ENCODE measurements at places on chromosomes 1 and 21.

- DNase-seq: no peak
Measured at GRCh38 chr1:43256675-43257570, 12.9 kb upstream of the TMEM125 start.

DNA sequence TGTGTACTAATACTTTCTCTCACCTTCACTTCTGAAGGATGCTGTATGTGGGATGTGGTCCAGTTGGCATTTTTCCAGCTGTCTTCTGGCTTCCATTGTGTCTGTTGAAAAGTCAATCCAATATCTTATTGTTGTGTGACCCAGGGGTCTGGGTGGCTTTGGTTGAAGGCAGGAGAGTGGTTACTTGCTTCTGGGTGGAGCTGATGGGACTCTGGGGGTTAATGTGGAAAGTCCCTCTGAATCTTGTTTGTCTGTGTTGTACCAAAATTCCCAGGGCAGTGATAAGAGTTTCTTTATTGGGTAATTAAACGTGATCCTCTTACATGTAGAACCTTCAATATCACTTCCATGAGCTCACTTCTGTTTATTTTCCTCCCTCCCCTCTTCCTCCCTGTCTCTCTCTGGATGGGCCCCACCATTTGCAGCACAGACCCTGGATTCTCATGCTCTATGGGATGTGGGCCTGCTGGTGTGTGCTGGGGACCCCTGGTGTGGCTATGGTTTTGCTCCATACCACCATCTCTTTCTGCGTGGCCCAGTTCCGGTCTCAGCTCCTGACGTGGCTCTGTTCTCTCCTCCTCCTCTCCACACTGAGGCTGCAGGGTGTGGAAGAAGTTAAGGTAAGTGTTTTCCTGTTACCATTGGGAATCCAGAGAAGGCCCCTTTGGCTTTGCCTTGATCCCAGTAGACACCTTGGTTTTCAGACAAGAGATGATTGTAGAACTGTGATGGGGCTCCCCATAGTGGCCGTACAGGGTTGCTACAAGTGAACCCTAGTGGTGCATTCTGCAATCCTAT lies 71.5 kb downstream of the HHAT start:
- DNase-seq: no peak

- DNase-seq: no peak
Measured at GRCh38 chr1:110265186-110265585, 55.1 kb downstream of the KCNC4 start.

DNA sequence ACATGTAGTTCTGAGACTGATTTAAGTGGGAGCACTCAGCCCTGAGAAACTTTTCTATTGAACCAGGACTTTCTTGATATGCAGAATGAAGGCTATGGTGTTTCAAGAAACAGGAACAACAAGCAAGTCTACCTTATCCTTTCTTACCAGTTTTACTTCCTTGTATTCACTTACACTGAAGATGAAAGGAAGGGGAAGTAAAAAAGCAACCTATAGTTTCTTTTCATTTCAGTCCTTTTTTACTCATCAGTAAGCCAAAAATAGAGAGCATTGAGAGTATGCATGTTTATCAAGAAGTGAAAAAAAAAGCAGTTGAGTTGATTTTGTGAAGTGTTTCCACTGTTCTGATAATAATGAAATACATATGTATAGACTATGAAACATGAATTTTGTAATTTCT lies 1010.3 kb downstream of the AMY1C start:
- no peak for DNase-seq

- DNase-seq: no peak
Measured at GRCh38 chr1:147052143-147052542, 114.0 kb downstream of the NBPF12 start.

- DNase-seq: no peak
Measured at GRCh38 chr1:208476846-208477170, 232.6 kb upstream of the PLXNA2 start.

GRCh38 chr21:45138199-45139002 lies 64.0 kb downstream of the ADARB1 start:
- peak; percentile 52 for DNase-seq

DNA sequence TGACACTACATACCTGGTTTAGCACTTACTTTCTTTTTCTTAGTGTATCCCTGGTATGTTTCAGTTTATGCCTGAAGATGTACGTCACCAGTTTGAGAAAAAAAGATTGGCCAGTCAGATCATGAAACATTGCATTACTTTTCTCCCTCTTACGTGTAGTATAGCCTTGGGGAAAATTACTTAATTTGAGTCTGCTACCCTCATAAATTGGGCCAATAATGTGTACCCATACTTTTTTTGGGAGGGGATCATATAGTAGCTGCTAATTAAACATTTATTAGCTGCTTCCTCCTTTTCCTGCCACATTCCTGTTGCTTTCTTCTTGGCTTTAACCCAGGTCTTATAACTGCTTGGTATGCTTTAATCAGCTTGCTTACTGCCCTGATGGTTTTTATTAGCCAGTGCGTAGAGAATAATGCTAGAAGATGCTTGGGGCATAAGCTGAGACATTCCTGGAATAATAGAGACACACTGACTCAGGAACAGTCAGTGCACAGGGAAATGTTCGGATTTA lies 32.1 kb downstream of the RABGAP1L start:
- DNase-seq: no peak

GRCh38 chr1:70075761-70076160 lies 129.6 kb downstream of the LRRC40 start:
- DNase-seq: no peak

DNA sequence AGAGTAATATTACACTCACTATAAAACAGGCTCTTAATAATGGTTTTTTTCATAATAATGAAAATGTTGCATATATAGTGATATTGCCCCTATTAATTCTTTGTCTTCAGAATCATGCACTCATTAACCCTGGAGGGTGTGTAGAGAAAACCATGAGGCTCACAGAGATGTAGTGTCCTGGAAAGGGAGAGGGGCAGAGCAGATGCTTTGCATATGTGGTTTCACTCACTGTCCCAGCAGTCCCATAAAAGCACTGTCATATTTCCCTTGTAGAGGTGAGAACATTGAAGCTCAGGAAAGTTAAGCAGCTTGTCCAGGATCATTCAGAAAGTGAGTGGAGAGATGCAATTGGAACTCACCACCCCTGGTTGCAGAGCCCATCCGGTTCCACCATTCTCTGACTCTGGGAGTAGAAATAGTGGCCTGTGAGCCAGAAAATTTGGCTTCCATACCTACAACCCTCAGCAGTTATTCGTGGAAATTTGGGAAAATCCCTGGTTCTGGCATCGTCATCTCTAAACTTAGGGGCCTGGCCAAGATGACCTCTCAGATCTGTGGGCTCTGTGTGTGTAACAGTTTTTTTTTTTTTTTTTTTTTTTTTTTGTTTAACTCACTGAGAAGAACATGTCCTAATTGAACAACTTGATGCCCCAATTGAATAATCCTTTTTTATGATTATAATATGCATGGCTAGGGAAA lies 86.4 kb downstream of the RGL1 start:
- no peak for DNase-seq

DNA sequence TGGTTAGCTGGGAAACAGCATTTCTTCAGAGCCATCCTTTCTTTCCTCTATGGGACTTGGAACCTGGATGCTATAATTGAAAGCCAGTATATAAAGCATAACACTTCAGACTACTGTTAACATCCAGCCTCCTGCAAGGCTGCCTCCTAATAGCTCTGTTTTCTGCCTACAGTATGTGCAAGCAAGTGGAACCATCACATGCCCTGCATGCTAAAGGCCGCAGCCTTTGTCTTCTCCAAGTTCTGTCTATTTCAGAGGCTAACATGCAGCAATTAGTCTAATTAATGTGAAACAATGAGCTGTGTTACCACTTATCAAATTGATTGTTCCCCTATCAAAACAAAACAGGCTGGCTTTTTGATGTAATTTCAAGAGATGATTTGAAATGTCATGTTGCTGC lies 82.7 kb upstream of the ESRRG start:
- no peak for DNase-seq

DNA sequence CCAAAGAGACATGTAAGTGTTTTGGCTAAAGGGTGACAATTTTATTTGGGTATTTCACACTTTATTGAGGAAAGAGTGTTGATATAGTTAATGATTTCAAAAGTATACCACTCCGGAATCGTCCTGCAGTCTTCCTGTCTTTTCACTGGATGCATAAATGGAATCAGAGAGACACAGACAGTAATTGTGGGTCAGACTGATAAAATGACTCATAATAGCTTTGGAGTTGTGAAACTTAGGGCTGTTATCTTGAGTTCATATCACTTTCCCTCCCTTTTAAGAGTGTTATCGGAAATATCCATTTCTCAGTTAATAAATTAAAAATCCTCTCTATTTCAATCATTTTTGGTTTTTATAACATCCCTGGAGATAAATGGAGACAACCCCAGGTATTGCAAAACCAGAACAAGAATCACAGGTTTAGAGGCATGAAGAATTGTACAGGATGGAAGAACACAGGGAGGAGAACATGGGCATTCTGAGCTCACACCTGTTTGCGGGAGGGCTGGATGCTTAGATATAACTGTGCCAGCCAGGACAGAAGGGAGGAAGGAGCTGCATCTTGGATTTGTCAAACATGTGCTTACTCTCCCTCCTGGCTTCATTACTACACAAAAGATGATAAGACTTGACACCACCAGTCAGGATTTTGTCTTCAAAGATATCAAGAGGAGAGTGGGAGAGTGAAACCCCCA lies 185.4 kb downstream of the LMO4 start:
- DNase-seq: no peak

GRCh38 chr1:216054600-216054999 lies 368.6 kb downstream of the USH2A start:
- no peak for DNase-seq

DNA sequence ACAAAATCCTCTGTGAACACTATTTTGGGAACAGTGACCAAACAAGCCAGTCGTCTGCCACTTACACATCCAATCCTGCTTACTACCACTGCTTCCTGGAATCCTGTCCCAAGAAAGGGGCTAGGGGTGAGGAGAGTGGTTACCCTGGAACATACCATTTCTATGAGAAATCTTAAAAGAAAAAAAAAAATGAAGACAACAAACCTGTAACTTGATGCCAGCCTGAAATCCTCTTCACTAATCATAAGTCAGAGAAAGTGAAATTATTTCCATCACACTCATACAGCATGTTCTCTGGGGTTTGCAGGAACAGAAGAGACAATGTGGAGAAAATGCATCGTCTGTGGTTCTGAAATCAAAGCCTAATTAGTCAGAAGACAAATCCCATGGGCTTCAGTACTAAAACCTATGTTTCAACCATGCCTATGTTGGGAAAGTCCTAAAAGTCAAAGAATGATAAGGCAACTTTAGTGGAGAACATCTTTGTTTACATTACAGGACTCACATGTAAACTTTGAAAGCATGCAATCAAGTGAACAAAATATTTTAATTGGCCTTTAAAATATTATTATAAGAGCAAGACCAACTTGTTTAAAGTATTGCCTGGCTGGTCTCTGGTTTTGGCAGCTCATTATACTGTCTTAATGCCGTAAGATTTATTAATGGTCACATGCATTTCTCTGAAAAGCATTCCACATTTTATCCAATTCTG lies 220.7 kb downstream of the LTN1 start:
- no peak for DNase-seq

DNA sequence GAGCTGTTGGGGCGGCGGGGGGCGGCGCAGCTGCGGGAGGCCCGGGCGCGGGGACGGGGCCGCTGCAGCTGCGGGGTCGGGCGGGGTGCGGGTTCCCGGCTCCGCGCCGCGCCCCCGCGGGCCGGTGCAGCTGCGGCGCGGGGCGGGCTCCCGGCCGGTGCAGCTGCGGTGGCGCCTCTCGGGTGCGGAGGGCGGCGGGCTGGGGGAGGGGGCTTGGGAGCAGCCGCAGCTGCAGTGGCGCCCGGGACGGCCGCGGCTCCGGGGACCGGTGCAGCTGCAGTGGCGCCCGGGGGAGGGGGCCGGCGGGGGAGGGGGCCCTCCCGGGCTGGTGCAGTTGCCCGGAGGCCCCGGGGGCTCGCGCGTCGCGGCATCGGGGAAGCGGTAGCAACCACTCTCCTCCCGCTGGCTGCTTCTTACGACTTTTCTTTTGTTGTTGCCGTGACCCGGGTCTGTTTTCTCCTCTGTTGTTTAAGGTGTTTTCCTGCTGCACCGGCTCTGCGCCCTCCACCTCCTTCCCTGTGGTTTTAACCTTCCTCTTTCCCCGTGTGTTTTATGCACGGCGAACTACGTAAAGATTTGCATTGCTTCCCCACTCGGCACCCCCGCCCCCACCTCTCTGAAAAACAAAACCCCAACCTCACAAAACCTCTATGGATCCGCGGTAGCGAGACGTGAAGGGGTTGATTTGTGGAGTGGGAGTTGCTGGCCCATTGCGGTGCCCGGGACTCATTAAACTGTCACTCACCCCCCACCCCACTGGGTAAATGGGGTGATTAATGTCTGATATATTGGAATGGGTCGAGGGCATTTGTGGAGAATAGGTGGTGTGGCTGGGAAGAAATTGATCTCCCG lies 1.7 kb upstream of the ZBTB18 start:
- DNase-seq: peak; percentile 32

- no peak for DNase-seq
Measured at GRCh38 chr1:179105393-179105792, 23.5 kb downstream of the TOR3A start.

DNA sequence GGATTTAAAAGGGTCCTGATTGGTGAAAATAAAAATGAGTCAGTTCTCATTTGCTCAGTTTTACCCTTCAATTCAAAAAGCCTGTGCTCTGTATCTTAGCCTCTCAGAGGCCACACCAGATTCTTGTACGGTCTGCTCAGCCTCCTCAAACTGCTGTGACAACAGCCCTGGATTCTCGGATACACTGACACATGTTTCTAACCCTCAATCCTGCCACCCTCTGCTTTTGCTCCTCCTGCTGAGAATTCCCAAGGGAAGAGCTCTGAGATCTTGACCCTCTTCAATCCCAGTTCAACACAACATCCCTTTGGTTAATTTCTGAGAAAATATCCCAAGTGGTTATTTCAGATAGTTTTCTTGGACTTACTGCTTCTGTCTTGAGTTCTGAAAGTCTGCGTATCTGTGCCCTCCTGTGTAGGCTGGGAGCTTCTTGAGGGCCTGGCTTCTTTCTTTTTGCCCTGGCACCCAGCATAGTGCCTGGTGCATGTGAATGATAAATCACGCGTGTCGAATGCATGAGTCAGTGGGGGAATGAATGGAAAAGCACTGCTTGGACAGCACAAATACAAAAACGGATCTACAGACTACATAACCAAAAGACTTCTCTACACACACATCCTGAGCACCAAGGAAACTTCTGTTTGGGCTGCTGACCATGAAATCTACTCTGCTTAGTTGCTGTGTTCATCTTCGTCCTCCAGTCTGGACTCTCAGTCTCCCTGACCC lies 24.5 kb downstream of the IRF2BP2 start:
- DNase-seq: no peak

Data from activated T-helper 1 cell treated with Interleukin-2 at 50 U/mL for 16 hours (primary cell).